Stimulated activated CD4-positive, alpha-beta T cell treated with anti-CD3 and anti-CD28 coated beads, Interleukin-12 subunit alpha, Interleukin-12 subunit beta, amount 100 ng/mL, for 4 hours (primary cell): ENCODE measurements at places on chromosomes 11 and 22.

DNA sequence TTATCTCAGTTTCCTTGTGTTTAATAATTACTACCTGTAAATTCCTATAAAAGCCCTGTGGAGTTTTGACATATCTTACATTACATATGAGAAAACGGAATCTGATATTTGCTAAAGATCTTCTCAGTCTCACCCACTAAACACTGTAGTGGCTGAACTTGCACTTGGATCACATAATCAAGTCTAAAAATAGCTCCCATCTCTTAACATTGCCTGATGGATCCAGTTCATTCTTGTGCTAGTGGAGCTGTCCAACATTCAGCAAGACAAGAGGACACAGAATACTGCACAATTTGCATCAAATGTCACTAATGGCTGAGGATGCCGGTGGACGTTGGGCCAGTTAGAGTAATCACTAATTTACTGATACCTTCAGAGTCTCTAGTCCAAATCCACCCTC is 569.9 kb upstream of the ANO5 start:
- DNase-seq: no peak

GRCh38 chr22:39707816-39708215 is 137.3 kb downstream of the CACNA1I start:
- no peak for DNase-seq

DNA sequence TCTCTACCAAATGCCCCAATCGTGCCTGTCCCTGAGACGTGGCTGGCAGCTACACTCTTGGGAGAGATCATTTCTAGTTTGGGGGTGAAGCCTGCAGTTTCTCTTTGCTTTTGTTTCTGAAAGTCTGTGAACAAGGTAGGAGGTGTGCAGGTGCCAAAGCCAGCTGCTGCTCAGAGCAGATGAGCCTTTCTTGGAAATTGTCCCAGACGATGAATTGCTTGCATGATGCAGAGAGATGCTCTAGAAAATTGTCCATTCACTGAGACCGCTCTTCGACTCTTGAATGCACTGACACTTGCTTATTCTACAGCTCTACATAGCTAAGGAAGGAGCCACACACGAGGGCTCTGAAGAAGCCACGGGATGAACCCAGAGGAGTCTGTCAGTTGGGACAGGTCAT is 225.6 kb upstream of the E2F8 start:
- no peak for DNase-seq

DNA sequence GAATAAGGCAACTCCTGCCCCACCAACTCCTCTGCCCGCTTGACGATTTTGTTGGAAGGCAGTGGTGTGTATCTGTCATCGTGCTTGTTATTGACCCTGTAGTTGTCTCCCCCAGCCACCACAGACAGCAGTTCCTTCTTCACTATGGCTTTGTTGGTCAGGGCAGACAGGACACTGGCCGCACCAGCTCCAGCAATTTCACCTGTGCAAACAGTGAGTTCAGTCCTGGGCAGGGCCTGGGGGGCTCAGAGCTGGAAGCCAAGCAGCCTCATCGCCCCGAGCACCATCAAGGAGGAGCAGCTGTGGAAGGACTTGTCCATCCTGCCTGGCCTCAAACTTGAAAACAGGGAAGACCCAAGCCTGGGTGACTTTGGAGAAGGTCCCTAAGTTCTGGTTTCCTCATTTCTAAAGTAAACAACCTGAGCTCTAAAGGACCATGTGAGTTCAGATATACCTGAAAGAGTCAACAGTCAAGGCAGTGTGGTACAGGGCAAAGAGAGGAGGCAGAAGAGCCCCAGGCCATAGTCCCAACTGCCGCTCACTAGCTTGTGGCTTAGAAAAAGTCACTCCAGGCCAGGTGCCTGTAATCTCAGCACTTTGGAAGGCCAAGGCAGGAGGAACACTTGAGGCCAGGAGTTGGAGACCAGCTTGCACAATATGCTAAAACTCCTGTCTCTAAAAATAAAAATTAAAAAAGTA is 4.6 kb downstream of the PLAAT2 start:
- DNase-seq: no peak

- no peak for DNase-seq
These were observed 26.0 kb downstream of the DUSP8 start for GRCh38 chr11:1546077-1546535.

- peak; percentile 62 for DNase-seq
These were observed 6.2 kb upstream of the IGSF22 start for GRCh38 chr11:18731949-18732821.

- no peak for DNase-seq
These were observed 34.5 kb downstream of the ELF5 start for GRCh38 chr11:34478845-34479663.

GRCh38 chr11:123382555-123383074 is 47.5 kb upstream of the GRAMD1B start:
- DNase-seq: no peak
